AG09319 (cell line): ENCODE measurements at places on chromosomes 6 and 20.

DNA sequence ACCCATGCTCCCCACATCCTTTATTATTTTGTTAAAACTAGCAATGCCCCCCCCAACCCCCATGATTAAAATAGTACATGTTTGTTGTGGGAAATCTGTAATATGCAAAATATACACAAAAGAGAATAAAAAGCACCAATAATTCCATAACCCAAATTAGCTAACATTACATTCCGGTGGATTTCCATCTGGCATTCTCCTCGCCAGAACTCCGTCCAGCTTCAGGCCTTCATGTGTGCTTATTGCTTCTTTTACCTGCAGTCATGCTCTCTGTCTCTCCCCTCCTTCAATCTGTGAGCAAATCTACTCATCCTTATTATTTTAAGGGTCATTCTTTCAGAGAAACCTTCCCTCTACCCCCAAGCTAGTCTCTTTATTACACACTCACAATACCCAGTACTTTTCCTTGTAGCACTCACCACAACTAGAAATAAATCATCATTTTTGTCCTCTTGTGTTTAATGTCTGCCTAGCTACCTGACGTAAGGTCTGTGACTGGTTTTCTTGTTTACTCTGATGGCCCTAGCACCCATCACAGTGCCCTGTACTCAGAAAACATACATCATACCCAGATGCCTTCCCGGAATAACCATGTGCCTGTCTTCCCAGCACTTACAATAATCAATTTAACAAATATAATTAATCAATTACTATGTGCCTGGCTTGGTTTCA is 25.6 kb upstream of the IER3 start:
- DNase-seq = no peak

GRCh38 chr20:63444548-63444947 is 27.9 kb downstream of the KCNQ2 start:
- DNase-seq = no peak

GRCh38 chr20:53494753-53495152 is 98.9 kb downstream of the ZNF217 start:
- DNase-seq = no peak

DNA sequence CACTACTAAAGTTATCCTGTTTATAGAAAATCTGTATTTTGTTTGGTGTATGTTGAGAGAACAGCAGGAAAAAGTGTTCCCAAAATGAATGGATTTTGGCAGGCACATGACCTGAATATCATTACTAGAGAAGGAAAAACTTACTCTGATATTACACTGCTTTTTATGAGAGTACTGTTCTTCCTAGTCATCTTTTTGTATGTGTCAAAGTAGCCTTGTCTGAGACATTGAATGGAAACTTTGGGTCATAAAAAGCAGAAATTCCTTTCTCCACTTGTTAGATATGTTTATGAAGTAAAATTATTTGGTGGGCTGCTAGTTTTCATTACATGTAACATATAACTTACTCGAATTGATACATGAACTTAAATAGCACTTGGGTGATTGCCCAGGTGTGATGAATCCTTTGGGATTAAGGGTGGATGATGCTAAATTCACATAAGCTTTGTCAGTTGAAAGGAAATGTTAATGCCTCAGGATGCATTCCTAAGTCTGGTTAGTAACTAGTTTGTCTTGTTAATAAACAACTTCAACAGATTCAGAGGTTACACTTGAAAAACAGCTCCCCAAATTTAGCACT is 206.7 kb downstream of the CENPW start:
- no peak for DNase-seq

DNA sequence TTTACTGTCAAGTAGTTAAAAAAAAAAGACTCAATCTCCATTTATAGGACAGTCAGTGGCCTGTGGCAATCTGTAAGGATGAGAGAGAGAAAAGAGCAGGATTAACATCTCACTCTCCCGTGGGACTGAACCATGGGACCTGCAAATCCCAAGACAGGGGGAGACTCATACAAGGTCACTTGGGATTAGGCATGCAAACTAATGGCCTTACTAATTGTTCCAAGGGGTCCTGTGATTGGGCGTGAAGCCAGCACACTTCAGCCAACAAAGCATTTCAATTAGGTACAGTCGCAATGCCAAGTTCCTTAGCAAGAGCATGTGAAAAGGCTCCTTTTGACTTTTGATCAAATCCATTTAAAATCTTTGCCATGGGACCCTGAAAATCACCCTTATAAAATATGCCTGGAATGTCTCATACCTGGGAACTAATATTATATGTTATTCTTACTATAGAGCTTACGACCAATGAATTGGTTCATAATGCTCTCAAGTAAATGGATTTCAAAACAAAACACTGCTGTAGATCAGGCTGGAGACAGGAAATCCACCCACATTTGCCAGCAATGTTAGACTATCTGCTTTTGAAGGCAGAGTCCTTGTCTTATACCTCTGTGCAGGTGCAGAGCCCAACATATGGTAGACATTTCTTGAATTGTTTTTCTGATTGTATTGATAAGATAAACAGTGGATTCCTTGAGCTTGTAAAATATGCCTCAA is 412.5 kb downstream of the GJA1 start:
- DNase-seq = no peak

GRCh38 chr6:100237821-100238220 is 226.9 kb downstream of the SIM1 start:
- no peak for DNase-seq

- no peak for DNase-seq
These were observed 69.4 kb downstream of the BACH2 start for GRCh38 chr6:90227213-90227612.

- no peak for DNase-seq
These were observed 23.2 kb downstream of the PPP1R16B start for GRCh38 chr20:38828514-38829295.

- DNase-seq = no peak
These were observed 110.0 kb upstream of the SSTR4 start for GRCh38 chr20:22924949-22925612.

DNA sequence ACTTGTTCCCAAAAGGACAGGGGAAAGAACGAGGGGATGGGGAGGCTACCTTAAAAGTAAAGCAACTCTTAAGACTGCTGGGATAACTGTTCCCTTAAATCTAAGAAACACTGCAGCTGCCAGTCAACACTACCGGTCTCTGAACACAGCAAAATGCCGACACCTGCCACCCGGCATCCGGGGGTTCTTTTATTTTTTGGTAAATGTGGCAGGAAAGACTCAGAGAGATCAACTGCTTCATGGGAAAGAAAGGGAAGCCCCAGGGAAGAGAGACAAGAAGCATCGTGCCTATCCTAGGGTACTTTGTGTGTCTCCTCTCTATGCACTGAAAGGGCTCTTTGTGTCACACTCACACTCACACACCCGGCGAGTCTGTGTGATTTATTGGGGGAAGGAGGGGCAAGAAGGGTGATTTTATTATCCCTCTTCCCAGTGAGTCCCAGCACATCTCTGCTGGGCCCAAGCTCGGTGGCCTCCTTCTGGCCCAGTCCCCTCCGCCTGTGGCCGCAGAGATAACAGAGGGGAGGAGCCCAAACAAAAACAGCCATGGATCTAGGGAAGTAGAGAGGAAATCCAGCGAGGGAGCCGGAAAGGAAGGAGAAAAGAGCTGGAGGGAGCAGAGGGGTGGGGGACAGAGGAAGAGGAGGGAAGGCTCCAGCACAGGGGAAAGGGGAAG is 1.4 kb downstream of the FYN start:
- no peak for DNase-seq

DNA sequence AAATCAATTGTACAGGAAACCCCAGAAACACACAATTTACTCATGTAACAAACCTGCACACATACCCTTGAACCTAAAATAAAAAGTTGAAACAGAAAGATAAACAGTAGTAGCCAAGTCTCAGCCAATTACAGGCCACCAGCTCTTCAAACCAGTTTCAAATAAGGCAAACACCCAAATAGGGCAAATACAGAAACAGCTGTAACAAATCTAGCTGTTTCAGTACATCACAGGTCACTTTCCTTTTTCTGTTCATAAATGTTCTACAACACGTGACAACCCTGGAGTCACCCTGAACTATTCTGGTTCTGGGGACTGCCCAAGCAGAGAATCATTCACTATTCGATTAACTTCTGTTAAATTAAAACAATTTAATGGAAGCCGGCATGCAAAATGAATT is 329.0 kb downstream of the GJA1 start:
- DNase-seq = no peak

- no peak for DNase-seq
These were observed 50.5 kb downstream of the KCTD20 start for GRCh38 chr6:36493319-36493718.

DNA sequence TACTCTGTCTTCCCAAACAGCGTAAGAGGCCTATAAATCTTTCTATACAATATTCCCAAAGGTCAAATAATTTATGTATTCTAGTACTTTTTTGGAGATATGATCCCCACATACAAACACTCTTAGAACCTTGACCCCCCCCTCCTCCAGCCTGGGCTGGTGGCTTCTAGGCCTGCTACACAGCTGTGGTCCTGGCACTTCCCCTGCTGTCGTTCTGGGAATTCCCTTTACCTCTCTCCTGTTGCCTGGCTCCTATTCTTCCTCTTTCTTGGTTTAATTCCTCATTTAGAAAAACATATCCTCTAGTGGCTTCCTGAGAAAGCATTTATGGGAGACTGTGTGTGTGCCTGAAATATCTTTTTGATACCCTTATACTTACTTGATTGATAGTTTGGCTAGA is 4.1 kb upstream of the TXLNB start:
- no peak for DNase-seq

DNA sequence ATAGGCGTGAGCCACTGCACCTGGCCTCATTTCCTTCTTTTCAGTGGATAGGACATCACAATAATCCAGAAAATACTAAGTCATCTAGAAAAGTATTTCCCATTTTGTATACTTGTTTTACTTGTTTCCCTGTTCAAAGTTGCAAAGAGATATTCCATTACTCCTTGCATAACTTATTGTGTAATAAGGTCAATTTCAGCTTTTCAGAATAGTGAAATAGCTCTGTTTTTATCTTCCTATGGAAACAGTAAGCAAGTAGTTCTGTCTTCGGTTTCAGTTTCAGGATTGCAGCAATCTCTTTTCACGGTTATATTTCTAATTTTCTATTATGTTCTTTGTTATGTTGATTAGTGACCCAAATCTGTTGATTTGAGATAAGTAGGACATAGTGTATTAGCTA is 6.0 kb downstream of the STX11 start:
- peak; percentile 20 for DNase-seq

DNA sequence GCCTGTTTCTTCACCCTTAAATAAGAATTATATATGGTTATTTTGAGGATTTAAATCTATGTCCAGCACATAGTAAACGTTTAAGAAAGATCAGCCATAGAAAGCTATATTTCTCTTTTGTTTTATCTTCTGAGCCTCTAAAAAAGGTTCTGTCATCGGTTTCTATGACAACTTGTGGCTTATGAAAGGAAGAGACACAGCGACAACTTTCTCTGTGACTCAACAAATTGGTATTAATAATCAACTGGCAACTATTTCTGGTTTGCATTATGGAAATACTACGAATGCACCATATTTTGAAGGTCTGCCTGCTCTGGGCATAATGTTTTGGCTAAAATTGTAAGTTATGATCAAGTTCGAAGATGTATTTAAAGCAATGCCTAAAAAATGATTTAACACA is 751.0 kb downstream of the CD109 start:
- no peak for DNase-seq

DNA sequence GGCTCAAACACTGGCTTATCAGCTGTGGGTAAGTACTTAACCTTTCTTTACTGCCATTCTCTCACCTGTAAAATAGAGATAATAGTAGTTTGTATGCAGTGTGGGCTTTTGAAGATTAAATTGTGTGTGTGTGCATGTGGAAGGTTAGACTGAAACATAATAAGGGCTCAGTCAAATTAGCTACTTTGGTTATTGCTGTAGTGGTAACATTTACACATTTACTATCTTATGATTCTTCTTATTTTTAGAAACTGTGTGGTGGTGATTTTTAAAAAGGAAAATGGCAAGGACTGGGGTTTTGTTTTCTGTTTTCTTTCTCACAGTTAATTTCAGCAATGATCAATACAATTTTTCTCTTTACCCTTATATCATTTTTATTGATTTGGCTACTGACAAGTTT is 206.9 kb downstream of the NKAIN2 start:
- DNase-seq = no peak

DNA sequence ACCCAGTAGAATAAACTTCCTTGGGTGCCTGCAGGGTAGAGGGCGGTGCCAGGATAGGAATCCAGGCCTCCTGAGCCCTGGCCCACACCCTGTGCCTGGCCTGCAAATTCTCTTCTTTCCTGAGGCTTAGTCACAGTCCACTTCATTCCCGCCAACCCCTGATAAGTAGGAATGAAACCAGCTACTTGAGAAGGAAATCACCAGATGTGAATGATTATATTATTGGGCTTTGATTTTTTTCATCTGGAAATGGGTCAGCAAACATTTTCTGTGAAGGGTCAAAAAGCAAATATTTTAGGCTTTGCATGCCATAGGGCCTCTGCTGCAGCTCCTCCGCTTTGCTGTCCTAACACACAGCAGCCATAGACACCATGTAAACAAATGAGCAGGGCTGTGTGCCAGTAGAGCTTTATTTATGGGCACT is 50.2 kb downstream of the STK35 start:
- peak; percentile 63 for DNase-seq

DNA sequence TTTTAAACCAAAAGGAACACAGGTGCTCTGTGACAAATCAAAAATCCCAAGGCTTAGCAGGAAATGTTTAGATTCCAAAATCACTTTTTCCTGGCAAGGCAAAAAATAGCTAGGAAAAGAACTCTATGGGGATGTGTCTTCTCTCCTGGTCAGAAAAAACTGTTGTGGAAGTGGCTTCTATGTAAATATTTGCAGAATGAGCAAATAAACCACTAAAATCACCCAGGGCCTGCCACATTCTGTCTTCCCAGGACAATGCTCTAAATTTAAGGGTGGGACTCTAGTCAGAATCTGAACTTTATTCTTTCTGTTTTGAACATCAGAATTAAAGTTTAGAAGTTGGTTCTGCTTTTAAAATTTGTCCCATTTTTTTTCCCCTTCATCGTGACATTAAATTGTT is 29.3 kb downstream of the GCM1 start:
- DNase-seq = no peak

- peak; percentile 87 for DNase-seq
These were observed 47.1 kb downstream of the SNAI1 start for GRCh38 chr20:50029697-50030461.

GRCh38 chr6:167778497-167779128 is 48.1 kb upstream of the AFDN start:
- no peak for DNase-seq

DNA sequence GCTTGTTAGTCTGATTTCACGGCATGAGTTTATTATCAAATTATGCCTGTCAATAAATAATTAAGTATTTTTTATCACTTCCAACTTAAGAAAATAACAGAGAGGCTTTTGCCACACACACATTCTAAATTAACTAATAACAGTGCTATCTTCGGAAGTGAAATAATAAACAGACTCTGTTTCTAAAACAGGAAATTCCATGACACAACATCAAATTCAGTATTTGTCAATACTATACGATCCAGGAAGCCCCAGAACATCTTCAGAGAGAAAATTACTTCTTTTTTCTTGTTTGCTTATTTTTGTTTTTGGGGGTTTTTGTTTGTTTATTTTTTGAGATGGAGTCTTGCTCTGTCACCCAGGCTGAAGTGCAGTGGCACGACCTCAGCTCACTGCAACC is 150.7 kb upstream of the PRDM1 start:
- DNase-seq = no peak

- DNase-seq = no peak
These were observed 104.8 kb downstream of the GJA1 start for GRCh38 chr6:121540210-121540609.
